Glutamatergic neuron (in vitro differentiated cells): ENCODE measurements at places on chromosomes 3 and 15. TPM values are rescaled to one million over a fixed set of nuclear protein-coding genes. Genes with fewer than 3 reads are reported as not detected.

The GOLGA8N gene
- total RNA-seq = not detected

The DUOX2 gene
- total RNA-seq = not detected

The GP5 gene
- total RNA-seq = 0.15 TPM

The SPPL2A gene
- 40.7 TPM for total RNA-seq

The GPR160 gene
- not detected for total RNA-seq

The CCRL2 gene
- not detected for total RNA-seq

The SCG3 gene
- 219 TPM for total RNA-seq
